ENCODE measurements at places on chromosomes 16 and 17. TPM values are rescaled to one million over a fixed set of nuclear protein-coding genes. Genes with fewer than 3 reads are reported as not detected.

Gene TK1
- total RNA-seq: 111 TPM

Gene SAMD14
- total RNA-seq: 1.0 TPM

Gene AATK
- 0.15 TPM for total RNA-seq

Gene ATP6V0A1
- 3.4 TPM for total RNA-seq

Gene CYTH1
- total RNA-seq: 92.1 TPM
